AG09319 (cell line): ENCODE measurements at places on chromosomes 3 and 15.

DNA sequence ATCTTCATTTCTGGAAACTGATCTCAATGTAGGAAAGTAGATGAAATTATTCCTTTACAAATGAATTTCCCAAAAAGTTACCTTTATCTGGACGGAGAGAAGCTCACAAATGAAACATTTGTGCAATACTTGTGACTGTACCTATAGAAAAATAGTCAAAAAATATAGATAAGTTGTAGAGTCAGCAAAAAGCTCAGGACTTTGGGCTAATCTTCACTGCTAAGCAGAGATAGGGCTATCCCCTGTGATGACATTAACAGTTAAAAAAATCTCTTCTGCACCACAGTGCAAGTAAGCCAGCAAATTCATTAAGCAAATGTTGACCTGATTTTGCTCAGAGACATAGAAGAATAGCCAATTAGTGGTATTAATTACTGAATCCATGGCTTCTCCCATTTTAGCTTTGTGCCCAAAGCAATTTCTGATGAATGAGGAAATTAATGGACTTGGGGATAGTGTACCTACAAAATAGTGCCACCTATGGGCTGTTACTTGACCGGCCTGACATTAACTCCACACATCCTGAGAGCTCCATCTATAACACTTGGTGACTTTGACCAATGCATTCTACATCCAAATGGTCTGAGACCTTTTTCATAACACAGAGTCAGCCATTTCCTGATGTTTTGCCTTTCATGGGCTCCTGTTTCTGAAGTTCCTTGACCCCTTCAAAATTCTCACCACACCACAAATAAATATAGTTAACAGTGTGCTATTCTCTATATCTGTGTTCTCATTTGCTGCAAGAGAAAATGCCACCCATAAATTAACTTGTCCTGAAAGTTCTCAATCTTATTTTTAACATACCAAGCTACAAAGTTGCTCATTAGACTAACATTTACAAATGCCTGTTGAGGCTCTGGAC is 105.0 kb downstream of the SSR3 start:
- DNase-seq = no peak

- no peak for DNase-seq
Measured at GRCh38 chr3:66910266-66911055, 87.6 kb upstream of the KBTBD8 start.

GRCh38 chr3:141905129-141905528 is 28.7 kb downstream of the ATP1B3 start:
- no peak for DNase-seq

DNA sequence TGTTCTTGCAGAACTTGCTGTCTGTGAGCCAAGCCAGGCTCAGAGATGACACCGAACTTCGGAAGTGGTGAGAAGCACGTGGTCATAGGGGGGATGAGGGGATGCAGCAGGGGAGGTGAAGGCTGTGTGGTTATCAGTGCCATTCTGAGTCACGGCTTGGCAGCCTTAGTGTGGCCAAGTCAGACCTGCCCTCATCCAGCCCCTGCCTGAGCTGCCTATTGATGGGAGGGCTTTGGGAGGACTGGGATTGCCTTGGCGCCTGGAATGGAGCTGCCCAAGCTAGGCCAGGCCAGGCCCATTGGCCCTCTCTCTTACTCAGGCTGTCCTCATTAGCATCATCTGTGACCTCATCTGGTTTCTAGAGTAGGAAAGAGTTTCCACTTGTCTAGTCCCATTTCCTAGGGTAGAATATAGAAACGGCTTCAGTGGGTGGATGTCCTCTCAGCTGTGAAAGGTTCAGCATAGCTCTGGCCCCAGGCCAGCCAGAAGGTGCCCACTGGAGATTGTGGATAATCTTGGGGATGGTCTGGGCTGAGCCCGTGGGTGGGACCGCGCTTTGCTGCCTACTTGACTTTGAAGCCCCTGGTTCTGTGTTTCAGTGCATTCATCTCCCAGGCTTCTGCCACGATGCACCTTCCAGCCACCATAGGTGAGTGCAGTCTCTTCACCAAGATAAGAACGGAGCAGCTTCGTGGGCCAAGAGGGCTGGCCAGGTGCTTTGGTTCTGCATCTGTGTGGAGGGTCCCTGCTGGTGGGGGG is 7.2 kb downstream of the FAH start:
- DNase-seq = no peak

GRCh38 chr3:46692566-46692990 is 901 bp downstream of the ALS2CL start:
- no peak for DNase-seq

- DNase-seq = no peak
Measured at GRCh38 chr3:188198001-188198400, 44.0 kb downstream of the LPP start.

- no peak for DNase-seq
Measured at GRCh38 chr15:81856634-81857026, 189.2 kb downstream of the MEX3B start.

DNA sequence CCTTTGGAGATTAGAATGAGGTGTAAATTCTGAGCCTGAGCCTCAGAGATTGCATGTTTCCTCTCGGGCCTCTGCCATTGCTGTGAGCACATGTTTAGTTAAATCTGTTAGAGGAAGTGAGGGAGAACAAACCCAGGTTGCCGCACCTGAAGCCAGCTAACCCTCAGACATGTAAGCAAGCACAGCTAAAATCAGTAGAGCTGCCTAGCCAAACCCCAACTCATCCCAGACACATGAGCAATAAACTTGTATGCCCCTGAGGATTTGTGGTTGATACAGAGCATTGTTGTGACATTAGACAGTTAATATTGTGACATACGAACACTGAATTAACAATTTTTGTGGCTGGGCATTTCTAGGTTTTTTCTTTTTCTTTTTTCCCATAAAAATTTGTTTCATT is 41.9 kb downstream of the NMD3 start:
- DNase-seq = no peak

DNA sequence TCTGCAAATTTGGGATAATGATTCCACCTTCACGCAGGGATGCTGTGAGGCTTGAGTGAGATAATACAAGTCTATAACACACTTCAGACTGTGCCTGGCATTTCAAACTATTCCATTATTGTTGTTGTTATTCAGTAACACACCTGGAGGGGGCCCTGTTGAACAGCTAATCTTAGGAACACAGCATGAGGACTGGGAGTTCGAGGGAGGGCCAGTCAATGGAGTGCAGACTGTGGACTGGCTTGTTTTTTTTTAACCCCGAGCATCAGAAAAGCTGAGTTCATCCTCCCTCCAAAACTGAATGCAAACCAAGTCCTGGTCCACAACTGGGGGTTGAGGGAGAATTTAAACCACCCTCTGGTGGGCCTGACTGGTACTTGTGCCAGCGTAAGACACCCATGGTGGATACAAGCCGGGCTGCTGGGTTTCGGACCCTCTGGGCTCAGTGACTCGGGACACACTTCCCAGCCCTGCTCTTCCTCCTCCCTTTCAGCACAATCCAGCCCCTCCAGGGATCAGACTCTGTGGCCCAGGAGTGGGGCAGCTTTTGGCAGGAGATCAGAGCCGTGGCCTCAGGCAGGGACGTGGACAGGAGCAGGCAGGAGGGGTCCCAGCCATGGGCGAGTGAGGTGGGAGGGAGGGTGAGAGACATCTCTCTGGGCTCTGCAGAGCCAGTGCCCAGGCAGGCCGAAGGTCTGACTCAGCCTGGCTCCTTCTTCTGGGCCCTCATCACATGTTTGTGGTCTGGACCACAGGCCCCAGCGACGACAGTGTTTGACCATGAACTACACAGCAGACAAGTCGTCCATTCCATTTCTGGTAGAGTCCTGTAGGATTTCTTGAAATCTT is 36.3 kb upstream of the MEX3B start:
- DNase-seq = peak; percentile 51

- DNase-seq = peak; percentile 90
Measured at GRCh38 chr3:16883057-16883722, 1.6 kb upstream of the PLCL2 start.

- DNase-seq = no peak
Measured at GRCh38 chr3:46214751-46215352, 6.7 kb upstream of the CCR1 start.

- DNase-seq = peak; percentile 48
Measured at GRCh38 chr15:91561371-91562100, 292.0 kb upstream of the SLCO3A1 start.

- no peak for DNase-seq
Measured at GRCh38 chr3:110101361-110101760, 764.0 kb upstream of the DPPA4 start.

- no peak for DNase-seq
Measured at GRCh38 chr3:18772699-18773305, 347.7 kb upstream of the SATB1 start.

- DNase-seq = peak; percentile 96
Measured at GRCh38 chr3:16484216-16484615, 29.3 kb downstream of the RFTN1 start.

GRCh38 chr3:24944805-24945520 is 450.3 kb upstream of the THRB start:
- DNase-seq = no peak

DNA sequence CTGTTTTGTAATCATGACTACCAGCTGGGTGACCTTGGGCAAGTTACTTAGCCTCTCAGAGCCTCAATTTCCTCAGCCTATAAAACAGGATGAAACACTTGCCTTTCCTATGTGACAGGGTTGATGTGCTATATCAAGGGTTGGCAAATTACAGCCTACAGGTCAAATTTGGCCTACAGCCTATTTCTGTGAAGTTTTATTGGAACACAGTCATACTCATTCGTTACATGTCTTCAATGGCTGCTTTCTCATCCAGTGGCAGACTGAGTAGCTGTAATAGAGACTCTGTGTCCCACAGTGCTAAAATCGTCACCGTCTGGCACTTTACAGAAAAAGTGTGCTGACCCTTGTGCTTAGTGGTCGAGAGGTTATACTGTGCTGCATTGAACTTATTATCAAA is 16.6 kb downstream of the ABHD6 start:
- no peak for DNase-seq

DNA sequence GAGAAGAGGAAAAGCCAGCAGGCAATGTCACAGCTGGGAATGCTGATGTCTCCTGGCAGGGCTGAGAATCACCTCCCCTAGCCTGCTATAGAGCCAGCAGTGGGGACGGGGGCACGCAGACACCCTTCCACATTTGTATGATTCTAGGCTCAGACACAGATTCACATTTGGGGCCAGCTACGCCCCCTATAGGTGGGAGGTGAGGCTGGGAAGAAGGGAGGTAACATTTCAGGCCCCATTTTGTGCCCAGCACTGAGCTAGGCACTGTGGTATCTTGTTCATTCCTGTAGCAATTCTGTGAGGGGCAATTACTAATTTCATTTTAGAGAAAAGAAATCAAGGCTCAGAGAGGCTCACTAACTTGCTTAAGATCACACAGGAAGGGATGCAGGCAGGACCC is 15.9 kb upstream of the ACAD9 start:
- DNase-seq = no peak

DNA sequence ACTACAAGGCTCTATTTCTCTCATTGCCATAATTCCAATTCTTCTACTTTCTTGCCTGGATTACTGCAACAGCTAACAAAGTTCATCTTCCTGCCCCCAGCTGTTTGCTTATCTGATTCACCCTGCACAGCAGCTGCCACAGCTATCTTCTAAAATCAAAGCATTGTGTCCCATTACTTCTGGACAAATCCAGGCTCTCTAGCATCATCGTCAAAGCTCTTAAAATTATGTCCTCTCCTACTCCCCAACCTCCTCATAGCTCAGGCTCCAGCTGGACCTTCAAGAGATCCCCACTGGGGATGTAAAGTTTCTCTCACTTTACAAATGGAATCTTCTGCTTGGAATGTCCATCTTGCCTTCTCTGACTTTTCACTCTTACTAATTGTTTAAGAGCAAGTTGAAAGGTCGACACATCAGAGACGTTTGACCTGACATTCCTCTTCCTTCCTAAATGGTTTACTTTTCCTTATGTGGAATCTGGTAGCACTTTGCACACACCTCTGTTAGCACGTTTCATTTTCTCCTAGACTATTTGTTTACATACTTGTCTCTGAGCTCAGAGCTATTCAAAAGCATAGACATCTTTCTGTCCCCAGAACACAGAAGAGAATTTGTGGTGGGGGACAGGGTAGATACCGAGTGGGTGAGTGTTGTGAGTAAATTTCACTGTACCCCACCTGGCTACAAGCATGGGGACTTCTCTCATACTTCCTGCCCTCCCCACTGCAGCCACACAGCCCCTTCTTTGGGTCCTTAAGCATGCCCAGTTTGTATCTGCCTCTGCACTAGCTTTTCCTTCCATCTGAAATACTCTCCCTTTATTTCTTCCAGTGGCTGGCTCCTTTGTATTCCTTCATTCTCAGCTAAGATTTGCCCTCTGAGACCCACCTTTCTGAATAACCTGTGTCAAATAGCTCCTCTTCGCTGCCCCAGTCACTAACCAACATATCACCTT is 77.9 kb downstream of the SERPINI1 start:
- DNase-seq = no peak

GRCh38 chr15:61339516-61339915 is 110.4 kb upstream of the RORA start:
- no peak for DNase-seq

DNA sequence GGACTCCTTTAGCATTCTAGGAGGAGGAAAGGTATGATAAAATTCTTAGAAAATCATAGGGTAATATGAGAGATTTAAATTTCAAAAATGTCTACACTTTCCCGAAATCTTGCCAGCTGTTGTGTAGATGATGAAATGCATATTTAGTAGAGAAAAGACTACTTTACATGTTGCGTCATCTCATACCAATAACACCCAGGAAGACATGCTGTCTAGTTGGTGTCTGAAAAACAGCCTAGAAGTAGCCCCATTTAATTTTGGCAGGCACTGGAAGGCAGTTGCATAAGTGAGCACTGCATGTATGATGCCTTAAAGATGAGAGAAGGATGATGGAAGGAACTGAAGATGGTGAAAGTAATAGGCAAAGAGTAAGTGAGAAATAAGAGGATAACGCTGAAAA is 310.5 kb upstream of the TPM1 start:
- no peak for DNase-seq

DNA sequence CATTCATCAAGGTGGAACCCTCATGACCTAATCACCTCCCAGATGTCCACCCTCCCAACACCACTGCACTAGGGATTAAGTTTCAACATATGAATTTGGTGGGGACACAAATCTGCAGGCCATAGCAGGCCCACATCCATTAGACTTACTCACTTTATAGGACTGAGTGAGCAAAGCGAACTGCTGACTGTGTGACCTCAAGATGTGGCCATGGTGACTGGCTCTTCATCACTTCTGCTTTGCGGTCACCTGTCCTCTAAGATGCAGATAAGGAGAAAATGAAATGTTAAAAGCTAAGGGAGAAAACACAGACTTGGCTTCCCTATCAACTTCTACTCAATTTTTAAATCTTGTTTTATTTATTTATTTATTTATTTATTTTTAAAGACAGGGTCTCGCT is 14.5 kb upstream of the DCP1A start:
- no peak for DNase-seq

GRCh38 chr3:134354612-134355251 is 19.5 kb downstream of the AMOTL2 start:
- DNase-seq = no peak

GRCh38 chr15:89486726-89487050 is 9.7 kb downstream of the RHCG start:
- DNase-seq = no peak

GRCh38 chr3:4750306-4750968 is 228.8 kb upstream of the BHLHE40 start:
- no peak for DNase-seq

- DNase-seq = no peak
Measured at GRCh38 chr15:99998661-99999101, 265.4 kb upstream of the LYSMD4 start.
